ENCODE measurements at places on chromosomes 1 and 21.

- DNase-seq = peak; percentile 17
Observed at GRCh38 chr21:45076245-45076711, 1.9 kb downstream of the ADARB1 start.

- no peak for DNase-seq
Observed at GRCh38 chr21:14739590-14739989, 193.5 kb upstream of the SAMSN1 start.

DNA sequence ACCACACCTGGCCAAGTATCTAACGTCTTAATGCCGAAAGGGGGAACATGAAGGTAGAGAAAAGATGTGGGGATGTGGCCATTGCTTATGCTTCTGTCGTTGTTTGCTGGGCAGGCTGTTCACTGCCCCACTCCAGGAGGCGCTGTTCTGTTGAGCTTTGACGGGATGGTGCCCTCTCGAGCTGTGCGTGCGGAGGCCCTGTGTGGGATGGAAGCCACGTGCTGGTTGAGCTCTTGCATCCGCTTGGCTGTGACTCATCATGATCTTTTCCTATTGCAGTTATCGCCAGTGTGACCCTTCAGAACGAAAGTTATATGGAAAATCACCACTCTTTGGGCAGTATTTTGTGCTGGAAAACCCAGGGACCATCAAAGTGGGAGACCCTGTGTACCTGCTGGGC lies 26.3 kb downstream of the MTARC1 start:
- DNase-seq = no peak

DNA sequence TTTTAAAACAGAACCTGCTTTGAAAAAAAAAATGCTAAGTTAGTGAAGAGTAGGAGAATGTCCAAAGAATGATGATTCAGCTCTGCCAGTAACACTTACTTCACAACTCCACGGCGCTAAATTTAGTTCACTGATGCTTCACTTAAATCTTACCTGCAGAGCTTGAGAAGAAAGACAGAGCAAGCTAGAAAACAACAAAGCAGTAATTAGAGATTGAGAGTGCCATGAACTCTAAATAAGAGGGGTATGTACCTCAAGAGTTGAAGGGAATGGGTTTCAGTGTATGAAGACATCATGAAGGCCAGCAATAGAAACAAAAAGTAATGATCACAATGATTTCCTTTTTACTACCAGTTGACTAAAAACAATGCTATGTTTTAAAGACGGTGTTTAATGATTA lies 32.8 kb downstream of the EPRS1 start:
- no peak for DNase-seq

DNA sequence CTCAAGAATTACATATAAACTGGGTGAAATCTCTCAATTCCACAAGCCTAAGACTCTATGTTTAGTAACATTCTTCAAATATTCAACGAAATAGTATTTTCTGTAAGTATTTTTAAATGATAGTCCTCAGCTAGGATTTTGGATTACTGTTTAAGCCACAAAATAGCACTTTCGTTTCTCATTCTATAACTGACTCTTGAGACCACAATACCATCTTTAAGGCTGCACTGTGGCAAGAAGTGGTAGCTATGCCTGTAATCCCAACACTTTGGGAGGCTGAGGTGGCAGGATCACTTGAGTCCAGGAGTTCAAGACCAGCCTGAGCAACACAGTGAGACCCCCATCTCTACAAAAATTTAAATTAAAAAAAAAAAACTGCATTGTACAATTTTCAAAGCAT lies 126.7 kb downstream of the CDC42BPA start:
- DNase-seq = no peak

DNA sequence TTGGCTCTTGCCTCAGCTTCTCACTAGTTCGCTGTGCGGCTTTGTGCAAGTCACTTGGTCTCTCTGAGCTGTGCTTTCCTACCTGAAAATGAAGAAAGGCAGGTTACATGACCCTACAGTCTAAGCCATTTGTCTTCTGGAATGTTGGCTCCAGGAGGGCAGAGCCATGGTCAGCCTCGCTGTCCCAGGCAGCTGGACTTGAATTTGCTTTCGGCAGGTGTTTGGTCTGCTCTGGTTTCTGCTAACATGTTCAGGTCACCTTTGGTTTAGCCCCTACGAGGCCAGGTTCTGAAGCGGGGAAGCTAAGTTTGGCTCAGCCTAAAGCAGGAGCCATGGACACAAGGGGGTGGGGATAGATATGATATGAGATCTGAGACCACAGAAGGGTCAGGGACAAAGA lies 19.1 kb downstream of the LRRC38 start:
- no peak for DNase-seq

DNA sequence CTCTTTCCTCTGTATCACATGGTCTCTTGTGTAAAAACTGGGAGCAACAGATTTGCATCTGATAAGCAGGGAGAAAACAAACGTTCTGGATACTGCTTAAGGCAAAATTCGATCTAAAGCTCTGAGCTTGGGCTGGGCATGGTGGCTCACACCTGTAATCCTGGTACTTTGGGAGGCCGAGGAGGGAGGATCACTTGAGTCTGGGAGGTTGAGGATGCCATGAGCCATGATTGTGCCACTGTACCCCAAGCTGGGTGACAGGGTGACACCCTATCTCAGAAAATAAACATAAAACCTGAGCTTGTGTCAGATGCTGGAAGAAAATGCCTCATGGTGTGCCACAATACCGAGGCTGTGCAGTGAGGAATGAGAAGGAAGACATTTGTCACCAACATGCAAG lies 73.9 kb downstream of the SCCPDH start:
- DNase-seq = no peak

DNA sequence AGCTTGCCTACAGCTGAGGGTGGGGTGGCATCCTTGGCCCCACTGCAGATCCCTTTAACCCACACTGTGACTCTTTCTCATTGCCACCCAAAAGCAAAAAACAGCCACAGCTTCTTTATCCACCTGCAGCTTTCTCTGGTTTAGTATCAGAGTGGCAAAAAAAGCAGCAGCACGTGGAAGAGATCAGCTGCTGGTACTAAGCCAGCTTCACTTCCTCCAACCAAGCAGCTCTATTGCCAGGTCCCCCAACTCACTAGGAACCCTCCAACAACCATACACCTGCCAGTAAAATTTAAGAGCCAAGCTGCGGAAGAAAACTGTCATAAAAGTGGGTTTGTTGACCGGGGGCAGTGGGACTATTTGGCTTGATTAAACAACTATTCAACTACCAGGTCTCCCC lies 66.4 kb downstream of the KDM1A start:
- DNase-seq = no peak

DNA sequence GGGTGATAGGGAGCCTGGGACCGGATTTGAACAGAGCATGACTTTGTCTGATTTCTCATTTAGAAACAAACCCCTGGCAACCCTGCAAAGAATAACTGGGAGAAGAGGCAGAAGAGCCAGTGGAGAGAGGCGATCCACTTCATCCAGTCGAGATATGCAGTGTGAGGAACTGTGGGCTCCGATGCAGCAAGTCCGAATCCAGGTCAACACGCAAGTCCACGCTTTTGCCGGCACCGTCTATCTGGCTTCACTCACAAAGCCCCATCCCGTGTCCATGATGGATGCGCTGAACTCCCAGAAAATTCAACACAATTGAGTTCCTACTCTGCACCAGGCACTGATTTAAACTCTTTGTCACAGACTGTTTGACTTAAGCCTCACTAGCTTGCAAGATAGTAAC lies 191.3 kb downstream of the GRIK3 start:
- DNase-seq = no peak

DNA sequence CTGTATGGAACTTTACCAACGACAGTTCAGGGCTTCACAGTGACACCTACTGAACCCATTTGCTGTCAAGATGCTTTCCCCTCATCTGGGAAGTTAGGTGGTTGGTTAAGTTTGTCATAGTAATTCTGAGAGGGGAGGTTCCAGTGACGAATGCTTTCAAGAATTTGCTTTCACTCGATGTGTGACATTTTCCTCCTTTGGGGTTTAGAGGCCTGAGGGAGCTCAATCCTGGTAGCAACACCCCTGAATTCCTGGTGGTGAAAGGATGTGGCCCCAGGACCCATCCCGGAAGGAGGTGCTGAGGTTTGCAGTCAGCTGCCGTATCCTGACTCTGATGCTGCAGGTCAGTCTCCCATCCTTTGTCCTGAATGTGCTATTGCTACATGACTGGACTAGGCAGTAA lies 2.8 kb downstream of the PIGV start:
- peak; percentile 29 for DNase-seq

GRCh38 chr1:174301295-174302077 lies 142.2 kb downstream of the RABGAP1L start:
- no peak for DNase-seq

DNA sequence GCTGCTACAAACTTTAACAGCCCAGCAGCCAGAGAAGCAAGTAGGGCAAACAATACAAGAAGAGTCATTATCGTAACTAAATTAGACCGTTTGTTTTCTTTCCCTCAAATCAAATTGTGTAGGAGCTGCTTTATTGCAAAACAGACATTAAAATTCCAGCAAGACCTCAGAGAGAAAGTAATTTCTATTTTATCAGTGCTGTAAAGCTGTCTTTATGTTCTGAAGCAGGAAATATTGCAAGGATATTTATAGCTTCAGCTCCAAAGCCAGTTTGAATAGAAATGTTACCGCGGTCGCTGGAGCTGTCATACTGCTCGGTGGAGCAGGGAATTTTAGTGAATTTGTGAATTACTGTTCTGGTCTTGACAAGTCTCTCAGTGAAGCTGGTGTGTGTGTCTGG lies 503.8 kb upstream of the PLXNA2 start:
- DNase-seq = no peak

- DNase-seq = no peak
Observed at GRCh38 chr1:229987953-229988352, 79.1 kb upstream of the GALNT2 start.

- no peak for DNase-seq
Observed at GRCh38 chr1:83857103-83857502, 141.8 kb downstream of the TTLL7 start.

DNA sequence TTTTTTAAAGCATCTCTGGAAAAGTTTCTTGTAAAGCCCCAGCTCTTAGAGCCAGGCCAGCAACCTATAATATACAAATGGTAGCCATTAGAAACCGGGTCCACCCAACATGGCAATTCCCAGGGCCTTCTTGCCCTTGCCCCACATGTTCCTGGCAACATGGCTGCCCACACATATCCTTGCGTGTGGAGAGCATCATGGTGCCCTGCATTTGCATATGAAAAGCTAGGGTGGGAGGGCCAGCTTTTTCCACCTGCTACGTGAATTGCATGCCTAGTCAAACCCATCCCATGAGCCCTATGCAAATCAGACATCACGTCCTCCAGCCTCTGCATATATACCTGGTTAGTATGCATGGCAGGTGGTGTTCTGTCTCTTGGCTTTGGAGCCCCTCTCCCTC lies 88.2 kb downstream of the RABGAP1L start:
- DNase-seq = no peak

DNA sequence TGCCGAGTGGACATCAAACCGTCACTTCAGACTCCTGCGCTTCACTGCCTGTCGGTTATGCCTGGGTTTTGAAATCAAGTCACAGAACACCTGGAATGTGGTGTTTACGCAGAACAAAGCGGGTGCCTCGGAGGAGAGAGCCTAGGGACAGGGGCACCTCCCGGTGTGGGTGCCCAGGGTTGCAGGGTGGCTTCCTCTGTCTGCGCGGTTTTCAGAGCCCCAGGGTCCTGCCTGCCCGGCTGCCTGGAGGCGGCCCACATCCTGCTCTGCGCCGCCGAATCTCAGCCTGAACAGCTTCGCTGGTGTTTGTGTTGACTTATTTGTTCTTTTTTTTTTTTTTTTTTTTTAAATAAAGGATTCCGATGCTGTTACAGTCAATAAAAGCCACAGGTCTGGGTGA lies 113.5 kb upstream of the COL6A1 start:
- no peak for DNase-seq

- no peak for DNase-seq
Observed at GRCh38 chr1:84214115-84214956, 70.3 kb downstream of the PRKACB start.

DNA sequence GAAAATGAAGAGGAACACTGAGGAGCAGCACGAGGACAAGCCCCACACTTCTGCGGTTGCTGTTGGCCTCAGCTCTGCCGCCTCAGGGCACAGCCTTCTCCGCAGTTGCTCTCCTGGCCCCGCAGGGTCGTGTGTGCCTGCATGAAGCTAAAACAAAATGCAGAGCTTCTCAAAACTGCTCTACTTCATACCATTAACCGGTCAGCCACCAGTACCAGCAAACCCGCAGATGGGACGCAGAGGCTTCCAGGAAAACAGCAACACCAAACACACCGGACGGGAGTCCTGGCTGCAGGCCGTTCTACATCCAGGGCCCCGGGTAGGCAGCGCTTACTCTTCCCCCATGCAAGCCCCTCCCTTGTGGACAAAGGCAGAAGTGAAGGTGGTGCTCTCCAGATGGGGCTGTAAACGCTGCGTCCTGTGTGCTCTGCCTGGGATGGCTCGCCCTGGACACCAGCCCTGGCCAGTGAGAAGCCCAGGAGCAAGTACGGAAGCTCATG lies 7.1 kb upstream of the C1orf159 start:
- no peak for DNase-seq

GRCh38 chr1:148318123-148318903 lies 164.8 kb downstream of the PPIAL4G start:
- DNase-seq = peak; percentile 61

- no peak for DNase-seq
Observed at GRCh38 chr1:233520261-233521191, 93.4 kb upstream of the KCNK1 start.

- DNase-seq = peak; percentile 32
Observed at GRCh38 chr1:67747671-67748546, 62.9 kb downstream of the GADD45A start.

GRCh38 chr1:201970334-201971159 lies 11.9 kb upstream of the RNPEP start:
- DNase-seq = peak; percentile 63

DNA sequence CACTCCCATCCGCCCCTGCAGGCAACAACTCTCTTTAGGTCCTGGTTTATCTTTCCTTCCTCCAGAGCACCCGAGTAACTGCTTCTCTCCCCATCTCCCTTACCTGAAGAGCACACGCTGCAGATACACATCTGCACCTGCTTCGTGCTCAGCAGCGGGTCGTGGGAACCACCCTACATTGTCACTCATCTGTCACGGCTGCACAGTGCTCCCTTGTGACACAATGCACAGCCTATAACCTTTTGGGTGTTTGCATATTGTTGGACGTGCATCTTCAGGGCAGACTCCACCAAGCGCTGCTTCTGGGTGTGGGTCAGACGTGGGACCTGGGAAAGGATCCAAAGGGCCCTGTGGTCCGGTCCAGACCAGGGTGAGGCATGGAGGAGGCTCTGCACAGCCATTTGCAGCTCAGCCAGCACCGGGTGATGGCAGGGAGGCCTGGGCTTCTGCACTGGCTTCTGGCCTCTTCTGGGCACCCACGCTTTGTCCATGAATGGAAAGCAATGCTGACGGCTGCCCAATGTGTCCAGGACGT lies 42.5 kb downstream of the WDR4 start:
- no peak for DNase-seq

DNA sequence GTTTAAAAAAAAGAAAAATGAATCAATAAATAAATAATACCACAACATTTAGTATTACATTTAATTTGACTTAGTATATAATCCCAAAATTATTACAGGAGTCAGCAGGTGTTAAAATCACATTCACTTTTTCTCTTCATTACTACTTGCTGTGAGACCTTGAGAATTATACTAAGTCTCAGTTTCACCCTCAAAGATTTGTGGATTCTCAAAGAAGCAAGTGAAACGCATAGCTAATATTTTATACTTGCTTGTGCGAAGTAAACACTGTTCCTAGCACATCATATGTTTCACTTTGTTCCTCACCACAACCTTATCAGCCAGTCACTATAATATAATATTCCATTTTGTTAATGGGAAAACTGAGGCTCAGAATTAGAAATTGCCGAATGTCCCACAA lies 4.0 kb downstream of the CLCA1 start:
- no peak for DNase-seq

Measured in hematopoietic multipotent progenitor cell treated with erythropoietin and hydrocortisone succinate and interleukin-3 and kit ligand, for 8 days (in vitro differentiated cells).